GM10248 (cell line): ENCODE measurements at places on chromosomes 1 and 21.

DNA sequence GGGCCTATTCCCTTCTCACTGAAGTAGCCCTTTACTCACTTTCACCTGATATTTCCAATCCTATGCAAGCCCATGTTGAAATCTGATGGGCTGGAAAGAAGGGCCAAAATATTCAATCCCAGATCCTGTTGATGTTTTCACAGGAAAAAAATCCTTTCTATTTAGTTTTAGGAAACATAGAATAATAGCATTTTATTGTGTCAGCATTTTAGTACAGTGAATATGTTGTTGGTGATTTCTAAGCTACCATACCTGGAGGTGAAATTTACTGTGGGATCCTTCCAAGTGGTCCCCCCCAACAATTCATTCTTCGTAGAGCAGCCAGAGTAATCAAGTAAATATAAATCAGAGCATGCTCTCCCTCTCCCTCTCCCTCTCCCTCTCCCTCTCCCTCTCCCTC is 3.4 kb upstream of the UBE2U start:
- DNase-seq: no peak

DNA sequence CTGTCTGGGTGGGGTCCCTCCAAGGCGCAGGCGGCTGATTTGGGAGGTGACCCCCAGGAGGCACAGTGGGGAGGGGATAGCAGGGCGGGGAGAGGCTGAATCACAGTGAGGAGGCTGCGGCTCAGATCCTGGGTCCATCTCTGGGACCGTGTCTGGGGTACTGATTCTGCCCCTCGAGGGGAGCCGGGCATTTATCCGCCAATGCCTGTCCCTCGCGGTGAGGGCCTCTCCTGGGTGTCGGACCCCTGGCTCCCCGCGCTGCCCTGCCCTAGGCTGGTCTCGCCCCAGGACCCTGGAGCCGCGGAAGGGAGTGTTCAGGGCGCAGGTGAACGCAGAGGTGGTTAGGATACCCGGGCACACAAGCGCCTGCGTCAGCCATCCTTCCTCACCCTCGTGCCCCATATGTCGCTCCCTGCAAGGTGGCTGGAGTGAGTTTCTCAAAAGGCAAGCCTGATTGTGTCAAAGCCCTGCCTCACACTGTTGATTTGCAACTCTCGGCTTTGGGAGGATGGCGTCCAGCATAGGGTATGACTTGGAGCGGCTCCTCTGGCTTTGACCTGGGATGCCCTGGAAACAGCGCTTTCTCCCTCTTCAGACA is 530.9 kb downstream of the PTPRU start:
- no peak for DNase-seq

- no peak for DNase-seq
Measured at GRCh38 chr1:154698320-154699096, 90.5 kb upstream of the ADAR start.

DNA sequence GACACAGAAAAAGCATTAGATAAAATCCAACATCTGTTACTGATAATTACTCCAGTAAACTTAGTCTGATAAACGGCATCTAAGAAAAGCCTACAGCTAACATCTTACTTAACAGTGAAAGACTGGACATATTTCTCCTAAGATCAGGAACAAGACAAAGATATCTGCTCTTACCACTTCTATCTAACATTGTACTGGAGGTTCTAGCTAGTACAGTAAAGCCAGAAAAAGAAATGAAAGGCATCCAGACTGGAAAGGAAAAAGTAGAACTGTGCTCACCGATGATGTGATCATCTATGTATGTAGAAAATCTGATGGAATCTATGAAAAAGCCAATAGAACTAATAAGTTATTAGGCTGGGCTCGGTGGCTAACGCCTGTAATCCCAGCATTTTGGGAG is 21.7 kb downstream of the NEXN start:
- DNase-seq: no peak

- DNase-seq: no peak
Measured at GRCh38 chr1:2269193-2269921, 41.2 kb downstream of the SKI start.

DNA sequence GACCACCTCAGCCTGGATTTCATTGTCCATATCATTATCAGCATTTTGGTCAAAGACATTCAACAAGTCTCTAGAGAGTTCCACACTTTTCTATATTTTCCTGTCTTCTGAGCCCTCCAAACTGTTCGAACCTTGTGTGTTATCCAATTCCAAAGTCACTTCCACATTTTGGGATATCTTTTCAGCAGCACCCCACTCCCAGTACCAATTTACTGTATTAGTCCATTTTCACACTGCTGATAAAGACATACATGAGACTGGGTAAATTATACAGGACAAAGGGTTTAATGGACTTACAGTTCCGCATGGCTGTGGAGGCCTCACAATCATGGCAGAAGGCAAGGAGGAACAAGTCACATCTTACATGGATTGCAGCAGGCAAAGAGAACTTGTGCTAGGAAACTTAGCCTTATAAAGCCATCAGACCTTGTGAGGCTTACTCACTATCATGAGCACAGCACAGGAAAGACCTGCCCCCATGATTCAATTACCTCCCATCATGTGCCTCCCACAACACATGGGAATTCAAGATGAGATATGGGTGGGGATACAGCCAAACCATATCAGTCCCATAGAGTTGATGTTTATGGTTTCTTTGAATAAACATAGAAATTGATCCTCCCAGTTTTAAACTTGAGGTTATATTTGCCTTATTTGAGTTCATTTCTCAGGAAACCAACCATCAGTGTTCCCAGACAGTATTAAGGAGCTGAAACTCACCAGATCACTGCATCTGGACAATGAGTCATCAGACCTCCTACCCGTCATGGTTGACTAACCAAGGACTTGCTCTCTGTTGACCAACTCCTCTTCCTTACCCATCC is 322.7 kb upstream of the DUSP10 start:
- no peak for DNase-seq
